ENCODE measurements at places on chromosomes 11 and 22.

DNA sequence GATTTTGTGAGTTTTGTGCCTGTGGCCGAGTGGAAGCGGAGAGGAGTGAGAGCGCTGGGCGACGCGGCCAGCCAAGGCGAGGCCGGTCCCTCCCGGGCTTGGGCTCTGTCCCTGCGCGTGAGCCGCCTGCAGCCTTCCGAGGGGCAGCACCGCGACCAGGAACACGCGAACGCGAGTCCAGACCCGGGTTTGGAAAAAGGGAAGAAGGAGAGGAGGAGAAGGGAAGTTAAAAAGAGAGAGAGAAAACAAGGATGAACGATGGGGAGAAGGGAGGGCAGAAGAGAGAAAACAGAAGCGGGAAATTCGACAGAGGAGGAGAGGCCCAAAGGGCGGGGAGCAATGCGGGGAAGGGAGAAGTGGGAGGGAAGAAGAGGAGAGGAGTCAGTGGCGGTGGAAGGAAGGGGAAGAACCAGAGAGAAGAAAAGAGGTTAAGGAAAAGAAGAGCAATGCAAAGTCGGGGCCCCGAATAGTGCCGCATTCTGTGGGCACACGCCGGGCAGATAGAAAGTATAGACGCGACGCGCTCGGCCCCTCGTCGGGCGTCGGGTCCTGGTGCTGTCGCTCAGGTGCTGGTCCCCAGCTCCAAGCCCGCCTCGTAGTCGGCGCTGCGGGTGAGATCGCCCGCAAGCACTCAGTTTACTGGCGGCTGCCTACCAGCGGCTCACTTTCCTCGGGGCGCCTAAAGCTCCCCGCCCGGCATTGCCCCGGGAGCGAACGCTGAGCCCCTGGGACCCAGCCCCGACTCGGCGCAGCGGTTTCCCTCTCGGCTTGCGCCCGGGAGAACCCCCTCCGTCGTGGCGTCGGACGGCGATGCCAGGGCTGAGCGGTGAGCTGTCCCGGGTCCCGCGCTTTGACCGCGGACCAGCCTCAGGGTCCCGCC is 2.8 kb upstream of the BARX2 start:
- DNase-seq = no peak

- DNase-seq = no peak
Measured at GRCh38 chr11:117026593-117027330, 71.5 kb downstream of the SIK3 start.

GRCh38 chr22:29122041-29122440 is 49.2 kb downstream of the KREMEN1 start:
- peak; percentile 50 for DNase-seq

DNA sequence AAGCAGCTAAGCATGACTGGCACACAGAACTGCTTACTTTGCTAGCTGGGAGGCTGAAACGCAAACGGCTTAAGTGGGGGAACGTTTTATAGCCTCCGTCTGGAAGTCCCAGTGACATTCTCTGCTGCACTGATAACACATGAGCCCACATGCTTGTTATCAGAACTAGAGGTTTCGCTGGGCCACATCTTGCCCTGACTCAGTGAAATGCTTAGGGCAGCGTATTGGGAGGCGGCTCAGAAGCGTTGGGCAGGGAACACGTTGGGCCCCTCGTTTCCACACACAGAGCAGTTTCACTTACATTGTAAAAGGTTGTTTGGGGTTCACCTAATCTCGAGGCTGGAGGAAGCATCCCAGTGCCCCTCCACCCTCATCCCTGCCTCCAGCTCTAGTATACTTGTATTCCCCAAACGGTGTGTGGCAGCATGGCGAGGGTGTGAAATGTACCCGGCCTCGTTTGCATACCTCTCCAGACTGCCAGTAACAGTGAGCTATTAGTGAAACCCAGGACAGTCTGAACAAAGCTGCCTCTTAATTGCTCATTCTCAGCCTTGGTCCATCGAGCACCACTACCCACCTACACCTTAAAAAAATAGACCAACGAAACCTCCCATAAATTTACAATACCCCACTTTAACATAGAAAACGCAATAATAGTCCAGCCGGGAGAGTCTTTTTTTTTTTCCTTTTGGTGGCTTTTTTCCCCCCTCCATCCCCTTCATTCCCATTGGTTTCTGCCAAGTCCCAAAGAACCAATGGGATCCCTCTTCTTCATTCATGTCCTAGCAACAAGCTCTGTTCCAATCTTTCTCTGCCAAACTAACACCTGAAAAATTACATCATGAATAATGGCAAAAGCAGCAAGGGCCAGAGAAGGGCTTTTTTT is 218.8 kb upstream of the SORL1-AS1 start:
- no peak for DNase-seq

DNA sequence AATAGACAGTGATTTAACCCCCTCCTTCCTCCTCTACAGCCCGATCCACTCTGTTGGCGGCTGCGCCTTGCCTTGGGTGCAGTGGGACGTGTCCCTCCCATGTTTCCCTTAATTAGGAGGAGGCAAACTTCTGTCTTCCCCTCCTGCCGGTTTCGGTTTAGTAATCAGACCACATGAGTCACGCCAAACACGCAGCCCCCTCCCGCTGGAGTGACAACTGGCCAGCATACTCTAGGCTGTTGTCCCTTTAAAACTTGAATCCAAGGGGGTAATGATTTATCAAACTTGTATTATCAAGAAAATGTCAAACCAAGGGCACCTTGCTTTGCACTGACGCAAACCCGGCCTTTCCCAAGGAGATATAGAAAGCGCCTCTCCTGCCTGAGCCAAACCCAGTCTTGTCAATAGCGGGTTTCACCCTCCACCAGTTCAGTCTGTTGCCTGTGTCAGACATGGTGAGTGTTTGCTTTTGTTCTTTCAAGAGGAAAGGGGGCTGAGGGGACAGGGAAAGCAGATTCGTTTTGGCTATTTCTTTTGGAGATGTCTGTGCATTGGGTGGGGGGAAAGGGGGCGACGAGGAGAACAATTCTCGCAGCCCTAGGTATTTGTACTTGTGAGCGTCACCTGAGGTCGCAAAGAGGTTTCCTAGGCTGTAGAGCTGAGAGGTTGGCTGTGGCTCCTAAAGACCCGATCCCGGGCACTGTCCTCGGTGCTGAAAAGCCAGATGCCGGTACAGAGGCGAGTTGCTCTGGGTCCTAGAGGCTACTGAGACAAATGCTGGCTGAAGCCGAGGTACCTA is at the start of gene SLC6A5:
SLC6A5 (plus strand) TSS at position 388 of the 799 bp plus-strand sequence; CDS start at position 453, 65 bp downstream.
- peak; percentile 73 for DNase-seq

- DNase-seq = no peak
Measured at GRCh38 chr11:12544986-12545775, 129.0 kb upstream of the TEAD1 start.

GRCh38 chr22:31248138-31248745 is 36.1 kb downstream of the LIMK2 start:
- DNase-seq = peak; percentile 79

DNA sequence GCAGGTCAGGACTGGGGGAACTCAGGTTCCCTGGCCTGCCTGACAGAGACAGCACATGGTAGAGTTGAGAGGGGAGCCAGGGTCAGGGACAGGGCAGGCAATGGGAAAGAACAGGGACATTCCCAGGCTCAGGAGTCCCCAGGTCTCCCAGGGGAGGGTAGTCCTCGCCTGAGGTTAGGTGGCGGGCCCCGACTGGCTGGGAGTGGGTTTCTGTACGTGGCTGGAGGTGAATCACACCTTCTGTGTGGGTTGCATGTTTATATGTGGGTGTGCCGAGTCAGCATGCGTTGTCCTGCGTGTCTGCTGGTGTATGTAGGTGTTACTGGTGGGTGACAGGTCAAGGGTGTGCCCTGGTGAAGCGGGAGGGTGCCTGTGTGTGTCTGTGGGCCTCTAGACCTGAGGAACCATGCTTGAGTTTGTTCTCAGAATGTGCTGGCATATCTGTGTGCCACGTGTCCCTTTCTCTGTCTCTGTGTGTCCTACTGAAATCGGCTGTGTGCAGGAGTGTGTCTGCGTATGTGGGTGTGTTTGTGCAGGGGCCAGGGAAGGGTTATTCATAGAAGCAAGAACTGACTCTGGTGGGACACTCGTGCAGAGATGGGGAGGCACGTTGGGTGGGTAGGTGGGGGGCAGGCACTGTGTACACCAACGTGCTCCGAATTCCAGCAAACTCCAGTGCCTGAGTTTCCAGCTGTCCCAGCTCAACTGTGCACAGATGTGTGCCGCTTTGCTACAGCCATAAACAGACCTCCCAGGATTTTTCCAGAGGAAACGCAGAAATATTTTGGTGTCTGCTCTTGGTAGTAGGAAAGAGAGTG is 23.8 kb upstream of the OAF start:
- DNase-seq = no peak

- no peak for DNase-seq
Measured at GRCh38 chr22:45150139-45150538, 13.6 kb upstream of the NUP50 start.

DNA sequence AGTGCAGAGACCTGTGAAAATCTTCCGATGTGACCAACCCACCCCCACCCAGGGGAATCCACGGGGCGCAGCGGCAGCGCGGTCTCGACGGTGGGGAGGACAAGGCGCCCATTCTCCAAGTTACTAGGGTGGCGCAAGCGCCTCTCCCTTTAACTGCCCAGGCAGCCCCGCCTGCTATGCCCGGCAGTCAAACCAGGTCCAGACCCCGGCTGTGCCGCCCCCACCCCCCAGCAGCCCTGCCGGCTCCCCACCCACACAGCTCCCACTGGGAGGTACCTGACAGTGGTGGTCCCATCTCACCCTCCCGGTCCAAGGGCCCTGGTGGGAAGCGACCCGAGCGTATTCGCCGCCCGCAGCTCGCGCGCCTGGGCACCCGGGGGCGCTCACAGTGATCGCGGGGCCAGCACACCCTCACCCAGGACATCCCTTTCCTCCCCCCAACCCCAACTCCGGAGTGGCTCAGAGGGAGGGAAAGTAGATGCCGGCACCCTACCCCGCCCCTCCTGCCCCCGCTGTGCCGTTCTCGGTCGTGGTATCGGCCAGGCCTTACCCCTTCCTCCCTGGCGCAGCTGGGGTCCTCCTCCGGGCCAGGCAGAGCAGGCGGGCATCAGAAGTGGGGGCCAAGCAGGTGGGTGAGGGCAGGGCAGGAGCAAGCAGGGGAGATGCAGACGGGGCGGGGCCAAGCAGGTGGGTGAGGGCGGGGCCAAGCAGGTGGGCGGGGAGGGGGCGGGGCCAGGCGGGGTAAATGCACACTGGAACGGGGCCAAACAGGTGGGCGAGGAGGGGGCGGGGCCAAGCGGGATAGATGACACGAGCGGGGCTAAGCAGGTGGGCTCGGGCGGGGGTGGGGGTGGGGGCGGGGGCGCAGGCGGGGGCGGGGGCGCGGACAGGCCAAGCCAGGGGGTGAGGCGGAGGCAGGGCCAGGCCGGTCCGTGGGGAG is at the start of gene TRPM5:
TRPM5 (minus strand) TSS at position 634 of the 940 bp plus-strand sequence. CDS start 21,478 bp downstream, outside the sequence.
- DNase-seq = no peak

- DNase-seq = no peak
Measured at GRCh38 chr11:48081151-48082010, 101.0 kb downstream of the PTPRJ start.

- DNase-seq = no peak
Measured at GRCh38 chr11:61329871-61330270, 3.0 kb downstream of the DDB1 start.

DNA sequence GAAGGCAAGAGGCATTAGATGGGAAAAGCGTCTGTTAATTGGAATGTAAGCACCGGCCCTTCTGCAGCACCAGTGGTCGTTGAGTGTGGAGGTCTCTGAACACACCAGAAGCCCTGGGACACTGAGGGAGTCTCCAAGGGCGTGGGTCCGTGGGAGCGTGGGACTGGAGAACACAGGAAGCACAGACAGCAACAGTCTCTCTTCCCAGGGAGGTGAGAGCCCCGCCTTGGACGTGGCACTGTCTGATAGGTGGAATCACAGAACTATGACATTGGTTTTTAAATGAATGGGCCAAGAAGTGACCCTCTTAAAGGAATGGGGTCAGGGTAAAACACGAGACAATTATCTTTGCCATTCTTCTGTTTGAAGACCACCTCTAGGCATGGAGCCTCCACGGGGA is 28.1 kb upstream of the BID start:
- DNase-seq = no peak

DNA sequence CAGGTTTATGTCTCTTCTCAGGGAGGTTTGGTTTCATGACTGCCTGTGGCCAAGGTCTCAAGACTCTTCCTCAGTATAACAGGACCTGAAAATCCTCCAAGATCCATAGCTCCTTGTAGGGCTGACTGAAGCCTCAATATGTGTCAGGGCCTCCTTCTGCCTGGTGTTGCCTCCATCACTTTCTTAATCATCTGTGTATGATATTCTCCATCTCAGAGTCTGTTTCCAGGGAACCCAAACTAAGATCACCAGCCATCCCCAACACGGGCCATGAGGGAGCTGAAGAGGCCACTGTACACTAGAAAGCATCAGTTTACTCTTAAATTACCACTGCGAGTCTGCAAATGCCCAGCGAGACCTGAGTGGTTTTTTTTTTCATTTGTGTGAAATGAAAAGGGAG is 17.7 kb downstream of the GGTLC2 start:
- DNase-seq = peak; percentile 37

DNA sequence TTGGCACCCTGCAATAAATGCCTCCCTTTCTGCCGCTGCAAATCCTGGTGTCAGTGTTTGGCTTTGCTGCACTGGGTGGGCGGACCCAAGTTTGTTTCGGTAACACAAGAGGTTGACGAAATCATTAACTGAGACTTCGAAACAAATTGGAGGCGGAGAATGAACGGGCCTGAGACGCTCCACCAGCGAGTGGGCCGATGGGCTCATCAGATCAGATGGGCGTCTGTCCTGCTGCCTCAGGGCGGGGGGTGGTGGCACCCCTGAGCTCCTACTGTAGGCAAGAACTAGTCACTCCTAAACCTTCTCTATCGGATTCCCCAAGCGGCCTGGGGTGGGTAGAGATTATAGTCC is 918 bp upstream of the CAPN5 start:
- DNase-seq = peak; percentile 49

DNA sequence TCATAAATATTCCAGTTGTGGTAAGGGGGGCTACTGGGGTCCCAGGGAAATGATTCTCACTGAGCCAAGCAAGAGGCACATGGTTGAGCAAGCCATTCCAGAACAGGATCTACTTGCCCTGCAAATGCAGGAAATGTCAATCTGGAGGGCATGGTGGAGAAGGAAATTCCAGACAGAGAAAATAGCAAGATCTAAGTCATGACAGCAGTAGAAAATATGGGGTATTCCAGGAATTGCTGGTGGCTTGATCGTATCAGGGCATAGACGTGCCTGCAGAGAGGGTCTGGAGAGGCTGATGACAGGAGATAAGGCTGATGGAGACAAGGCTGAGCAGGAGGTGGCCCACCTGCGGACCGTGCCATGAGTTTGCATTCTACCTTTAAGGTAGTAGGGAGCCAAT is 566.3 kb upstream of the CADM1 start:
- no peak for DNase-seq
